Lung (tissue), 17 donors: ENCODE measurements at places on chromosomes 2 and 18.

- DNase-seq: no peak
These were observed 413.3 kb downstream of the BCL11A start for GRCh38 chr2:60140185-60140584.

DNA sequence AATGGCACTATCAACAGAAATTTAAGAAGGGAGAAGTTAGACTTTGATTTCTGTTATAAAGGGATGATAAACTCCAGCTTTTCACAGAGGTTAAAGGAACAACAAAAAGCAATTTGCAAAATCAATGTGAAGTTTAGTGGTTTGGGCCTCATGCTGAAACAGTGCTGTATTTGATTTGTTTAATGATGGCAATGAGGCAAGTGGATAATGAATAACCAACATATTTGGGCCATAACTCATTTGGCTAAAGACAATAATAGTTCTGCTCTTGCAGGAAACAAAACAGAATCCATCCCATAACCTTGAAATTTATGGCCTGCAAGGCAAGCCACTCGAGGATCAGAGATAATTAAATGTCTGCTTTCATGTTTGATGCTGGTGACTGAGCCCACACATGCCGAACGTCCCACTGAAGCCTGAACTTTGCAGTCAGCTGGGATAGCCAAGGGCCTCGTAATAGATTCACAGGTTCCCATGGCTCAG, 56.5 kb downstream of the TPGS2 start:
- no peak for DNase-seq

DNA sequence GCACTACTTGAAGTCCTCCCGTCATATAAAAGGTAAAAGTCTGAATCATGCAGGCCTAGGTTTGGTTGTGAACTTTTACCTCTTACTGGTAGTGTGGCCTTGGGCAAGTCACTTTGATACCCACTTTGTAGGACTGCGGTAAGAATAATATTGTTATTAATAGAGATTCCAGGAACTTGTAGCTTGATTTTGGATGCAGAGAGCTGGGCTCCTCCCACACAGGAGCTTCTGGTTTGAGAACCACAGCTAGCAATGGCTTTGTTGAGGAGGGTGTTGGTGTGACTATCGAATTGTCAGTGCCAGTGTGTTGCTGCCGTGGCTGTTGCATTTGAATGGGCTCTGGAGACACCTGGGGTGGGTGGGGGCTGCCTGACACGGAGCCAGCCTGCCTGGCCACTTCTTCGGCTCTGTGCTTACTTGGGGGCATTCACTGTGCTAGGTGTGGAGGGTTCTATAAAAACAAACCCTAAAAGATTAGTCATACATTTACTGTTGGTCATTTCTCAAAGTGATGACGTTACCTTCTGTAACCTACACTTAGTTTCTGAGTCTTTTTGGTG, 38.5 kb downstream of the ASAP2 start:
- DNase-seq: no peak

DNA sequence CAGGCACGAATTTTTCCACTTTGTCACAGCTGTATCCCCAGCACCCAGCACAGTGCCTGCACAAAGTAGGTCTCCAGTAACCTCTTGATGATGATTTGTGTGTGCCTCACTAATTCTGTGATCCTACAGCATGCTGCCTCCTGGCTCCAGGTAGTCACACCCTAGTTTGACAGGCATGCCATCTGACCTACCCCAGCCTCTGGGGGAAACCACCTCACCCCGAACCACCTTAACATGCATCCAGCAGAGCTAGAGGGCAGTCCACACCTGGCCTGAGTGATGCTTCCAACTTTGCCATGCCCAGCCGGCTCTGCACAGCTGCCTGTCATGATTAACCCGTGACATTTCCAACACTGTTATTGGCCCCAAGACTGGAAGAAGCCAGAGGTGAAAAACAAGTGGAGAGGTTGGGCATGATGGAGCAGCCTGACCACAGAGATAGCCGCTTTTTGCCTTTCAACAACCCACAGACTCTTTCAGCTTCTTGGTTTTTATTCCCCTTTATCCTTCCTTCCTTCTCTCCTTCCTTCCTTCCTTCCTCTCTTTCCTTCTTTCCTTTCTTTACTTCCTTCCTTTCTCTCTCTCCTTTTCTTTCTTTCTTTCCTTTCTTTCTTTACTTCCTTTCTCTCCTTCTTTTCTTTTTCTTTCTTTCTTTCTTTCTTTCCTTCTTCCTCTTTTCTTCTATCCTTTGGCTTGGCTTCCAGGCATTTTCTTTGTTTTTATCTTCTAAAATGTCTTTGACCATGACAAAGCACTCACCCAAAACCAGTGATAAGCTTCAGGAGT, 294.4 kb upstream of the SIX2 start:
- no peak for DNase-seq

GRCh38 chr2:36965751-36966369, 476 bp downstream of the STRN start:
- peak; percentile 73 for DNase-seq
